Stimulated activated CD4-positive, alpha-beta T cell treated with anti-CD3 and anti-CD28 coated beads, Interleukin-1b, Interleukin-23, amount 100 ng/mL, for 1 hour (primary cell): ENCODE measurements at places on chromosomes 3 and 15.

- no peak for DNase-seq
Measured at GRCh38 chr3:100086401-100086800, 27.9 kb downstream of the FILIP1L start.

- DNase-seq: no peak
Measured at GRCh38 chr15:31452595-31453557, 126.2 kb downstream of the KLF13 start.

GRCh38 chr3:141279077-141279967 lies 47.7 kb downstream of the PXYLP1 start:
- no peak for DNase-seq

DNA sequence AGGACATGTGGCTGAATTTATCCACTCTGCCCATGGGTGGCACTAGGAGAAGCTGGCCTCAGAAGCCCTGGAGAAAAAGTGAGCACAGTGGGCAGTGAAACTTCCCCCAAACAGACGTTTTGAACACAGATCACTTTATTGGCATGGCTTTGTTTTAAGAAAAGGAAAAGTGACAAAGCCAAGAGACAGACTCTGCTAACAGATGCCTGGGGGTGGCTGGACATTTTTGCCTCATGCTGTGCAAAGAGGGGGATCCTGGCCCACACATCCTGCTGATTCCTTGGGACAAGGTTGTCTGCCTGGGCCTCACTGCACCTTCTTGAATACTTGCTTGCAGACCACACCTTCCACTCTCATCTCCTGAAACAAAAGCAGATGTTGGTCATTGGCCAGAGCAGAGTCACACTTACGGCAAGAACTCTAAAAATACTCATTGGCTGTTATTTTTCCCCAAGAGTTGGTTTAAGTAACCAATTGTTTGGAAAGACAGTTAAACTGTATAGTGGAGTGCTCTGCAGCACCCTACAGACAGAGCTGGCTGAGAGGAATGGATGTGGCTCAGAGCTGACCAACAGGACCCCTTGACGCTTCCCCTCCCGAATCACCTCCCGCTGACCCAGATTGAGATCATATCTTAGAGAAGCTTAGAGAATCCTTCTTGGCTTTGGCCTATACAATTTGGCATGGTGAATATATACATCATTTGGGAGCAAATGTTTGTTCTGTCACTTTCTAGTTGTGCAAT lies 22.0 kb downstream of the RBP1 start:
- no peak for DNase-seq

GRCh38 chr15:101669744-101670143 lies 17.6 kb upstream of the TM2D3 start:
- no peak for DNase-seq

GRCh38 chr15:45149060-45149459 lies 19.3 kb downstream of the DUOX1 start:
- no peak for DNase-seq

- no peak for DNase-seq
Measured at GRCh38 chr15:37079726-37080125, 20.6 kb downstream of the MEIS2 start.

GRCh38 chr3:107699682-107700081 lies 176.9 kb downstream of the BBX start:
- DNase-seq: no peak

- no peak for DNase-seq
Measured at GRCh38 chr3:170425491-170426239, 7.0 kb downstream of the CLDN11 start.

GRCh38 chr15:74377831-74378766 lies 10.7 kb upstream of the CYP11A1 start:
- DNase-seq: no peak

- DNase-seq: no peak
Measured at GRCh38 chr3:51940648-51941462, 849 bp downstream of the RRP9 start.

DNA sequence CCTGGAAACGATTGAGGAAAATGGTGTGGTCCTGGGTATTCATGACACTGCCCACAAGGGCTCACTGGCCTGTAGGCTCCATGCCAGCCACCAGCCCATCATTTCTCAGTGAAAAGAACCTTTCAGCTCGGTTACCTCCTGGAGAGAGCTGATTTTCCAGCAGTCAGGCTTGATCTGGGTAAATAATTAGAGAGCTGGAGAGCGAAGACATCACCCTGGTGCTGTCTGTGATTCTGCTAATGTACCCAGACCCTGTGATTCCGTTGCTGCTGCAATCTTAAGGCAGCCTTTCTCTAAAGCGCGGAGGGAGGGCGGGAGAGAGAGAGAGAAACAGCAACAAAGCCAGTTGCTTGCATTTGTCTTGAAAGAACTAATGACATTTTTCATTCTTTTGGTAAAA lies 221.9 kb upstream of the TOPAZ1 start:
- DNase-seq: no peak

DNA sequence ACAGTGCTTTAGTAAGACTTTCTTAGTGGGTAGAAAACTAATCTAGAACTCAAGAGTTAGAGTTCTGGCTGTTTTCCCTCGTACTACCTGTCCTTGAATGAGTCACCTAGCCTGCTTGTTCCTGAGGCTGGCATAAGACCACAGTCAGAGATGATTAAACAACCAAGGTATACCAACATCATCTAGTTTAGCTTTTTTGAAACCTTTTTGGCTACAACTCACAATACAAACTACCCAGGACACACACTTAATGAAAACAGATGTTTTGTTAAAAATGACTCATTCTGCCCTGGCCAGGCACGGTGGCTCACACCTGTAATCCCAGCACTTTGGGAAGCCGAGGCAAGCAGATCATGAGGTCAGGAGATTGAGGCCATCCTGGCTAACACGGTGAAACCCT lies 4.6 kb downstream of the MCCC1 start:
- DNase-seq: no peak

GRCh38 chr3:66490984-66491383 lies 9.8 kb downstream of the LRIG1 start:
- no peak for DNase-seq

- DNase-seq: no peak
Measured at GRCh38 chr15:33200444-33200843, 5.9 kb upstream of the FMN1 start.

- DNase-seq: no peak
Measured at GRCh38 chr15:76483752-76484151, 147.2 kb downstream of the ISL2 start.

- DNase-seq: no peak
Measured at GRCh38 chr3:31355807-31356206, 176.9 kb upstream of the STT3B start.
